ENCODE measurements at places on chromosomes 1 and 21.
A peak's percentile ranks its signal among the peaks of the same experiment; 100 is the strongest.

GRCh38 chr1:241985787-241986186, 13.1 kb downstream of the MAP1LC3C start:
- peak; percentile 75 for DNase-seq

DNA sequence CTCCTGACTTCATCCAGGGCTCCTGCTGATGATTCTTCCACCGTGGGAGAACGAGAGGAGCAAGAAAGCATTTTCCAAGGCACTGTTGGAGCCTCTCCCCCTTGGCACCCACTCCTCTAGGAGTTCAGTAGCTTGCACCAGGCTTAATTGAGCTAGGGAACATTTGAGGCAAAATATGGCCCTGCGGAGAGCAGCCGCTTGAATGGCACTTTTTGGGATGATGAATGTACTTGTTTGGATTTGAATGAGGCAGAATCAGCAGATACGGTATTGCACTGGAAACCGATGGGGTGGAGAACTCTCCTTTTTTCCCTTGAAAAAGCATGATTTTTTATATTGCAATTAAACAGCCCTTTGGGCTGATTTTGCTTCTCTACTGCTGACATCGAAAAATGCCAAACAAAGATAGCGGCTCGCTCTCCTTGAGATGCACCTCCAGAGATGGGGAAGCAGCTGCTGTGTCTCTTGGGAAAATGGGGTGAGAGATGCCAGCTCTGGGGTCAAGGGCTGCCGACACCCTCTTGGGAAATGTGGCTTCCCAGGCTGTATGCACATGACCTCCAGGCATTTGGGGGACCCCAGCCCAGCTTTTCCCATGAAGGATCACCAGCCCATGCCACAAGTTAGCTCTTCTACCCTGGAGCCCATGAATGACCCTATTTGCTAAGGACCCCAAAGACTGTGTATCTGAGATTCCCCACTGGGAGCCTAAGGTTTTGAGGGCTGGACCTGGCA, 55.4 kb upstream of the LRP8 start:
- DNase-seq, result no peak

DNA sequence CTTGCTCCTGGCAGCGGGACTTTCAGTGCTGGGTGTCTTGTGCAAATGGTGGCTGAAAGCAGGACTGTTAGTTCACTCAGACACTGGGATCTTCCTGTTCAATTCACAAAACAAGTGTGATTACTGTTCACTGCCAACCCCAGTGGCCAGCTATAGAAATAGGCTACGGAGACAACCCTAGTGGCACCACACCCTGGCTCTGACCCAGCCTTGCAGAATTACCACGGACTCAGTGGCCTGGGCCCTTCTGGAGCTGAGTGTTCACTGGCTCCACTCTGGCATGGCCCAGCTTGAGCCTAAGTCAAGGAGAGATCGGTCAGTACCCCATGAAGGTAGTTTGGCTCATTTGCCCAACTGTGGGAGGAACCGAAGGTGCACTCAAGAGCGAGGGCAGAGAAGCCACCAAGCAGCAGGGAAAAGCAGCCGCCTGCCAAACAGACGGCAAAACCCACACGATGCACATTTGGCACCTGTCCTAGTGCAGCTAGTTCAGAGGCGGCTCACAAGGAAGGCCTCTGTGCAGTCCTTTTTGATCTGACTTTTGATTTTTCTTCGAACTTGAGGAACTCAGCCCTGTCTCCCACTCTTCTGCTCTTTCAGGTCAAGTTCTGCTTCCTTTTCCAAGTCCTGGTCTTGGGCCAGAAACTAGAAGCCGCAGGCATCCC, 5.9 kb downstream of the KIAA2013 start:
- DNase-seq, result no peak

GRCh38 chr1:96220651-96221050, 500.9 kb upstream of the PTBP2 start:
- peak; percentile 22 for DNase-seq

GRCh38 chr1:205515781-205516253, 11.3 kb downstream of the CDK18 start:
- DNase-seq, result no peak

- no peak for DNase-seq
These were observed 105.5 kb downstream of the MACF1 start for GRCh38 chr1:39310015-39310414.

GRCh38 chr1:54014009-54014629, 3.9 kb downstream of the LDLRAD1 start:
- DNase-seq, result no peak
